ENCODE measurements at places on chromosomes 6 and 20.

DNA sequence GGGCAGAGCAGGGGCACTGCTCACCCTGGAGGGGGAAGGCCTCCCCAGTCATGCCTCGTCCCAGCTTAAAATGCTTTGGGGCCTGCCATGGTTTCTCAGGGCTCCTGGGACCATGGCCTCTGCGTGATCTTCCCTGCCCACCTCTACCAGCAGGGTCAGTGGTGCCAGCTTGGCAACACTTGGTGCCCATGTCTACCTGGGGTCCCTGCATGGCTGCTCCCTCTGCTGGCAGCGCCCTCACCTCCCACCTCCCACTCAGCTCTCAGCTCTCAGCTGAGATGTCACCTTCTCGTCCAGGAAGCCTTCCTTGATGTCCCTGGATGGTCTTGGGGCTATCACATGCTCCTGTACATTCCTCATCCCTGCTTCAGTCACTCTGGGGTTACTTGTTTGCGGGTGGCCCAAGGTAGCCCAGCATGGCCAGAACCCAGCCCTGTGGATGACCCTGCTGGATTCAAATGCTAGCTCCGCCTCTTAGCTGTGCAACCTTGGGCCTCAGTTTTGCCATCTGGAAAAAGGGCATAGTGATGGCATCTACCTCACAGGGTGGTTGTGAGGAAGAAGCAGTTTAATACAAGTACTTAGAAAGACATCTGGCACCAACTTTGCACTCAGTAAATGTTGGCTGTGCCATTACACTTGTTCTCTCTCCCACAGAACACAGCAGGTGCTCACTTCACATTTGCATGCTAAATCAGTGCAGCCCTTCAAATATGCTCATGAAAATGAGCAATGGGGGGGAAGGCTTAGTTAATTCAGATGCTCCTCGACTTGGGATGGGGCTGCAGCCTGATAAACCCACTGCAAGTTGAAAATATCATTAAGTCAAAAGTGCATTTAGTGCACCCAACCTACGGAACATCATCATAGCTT is 53.5 kb upstream of the PTPN1 start:
- DNase-seq = no peak

- no peak for DNase-seq
These were observed 211.6 kb upstream of the THEMIS start for GRCh38 chr6:128112494-128112893.

DNA sequence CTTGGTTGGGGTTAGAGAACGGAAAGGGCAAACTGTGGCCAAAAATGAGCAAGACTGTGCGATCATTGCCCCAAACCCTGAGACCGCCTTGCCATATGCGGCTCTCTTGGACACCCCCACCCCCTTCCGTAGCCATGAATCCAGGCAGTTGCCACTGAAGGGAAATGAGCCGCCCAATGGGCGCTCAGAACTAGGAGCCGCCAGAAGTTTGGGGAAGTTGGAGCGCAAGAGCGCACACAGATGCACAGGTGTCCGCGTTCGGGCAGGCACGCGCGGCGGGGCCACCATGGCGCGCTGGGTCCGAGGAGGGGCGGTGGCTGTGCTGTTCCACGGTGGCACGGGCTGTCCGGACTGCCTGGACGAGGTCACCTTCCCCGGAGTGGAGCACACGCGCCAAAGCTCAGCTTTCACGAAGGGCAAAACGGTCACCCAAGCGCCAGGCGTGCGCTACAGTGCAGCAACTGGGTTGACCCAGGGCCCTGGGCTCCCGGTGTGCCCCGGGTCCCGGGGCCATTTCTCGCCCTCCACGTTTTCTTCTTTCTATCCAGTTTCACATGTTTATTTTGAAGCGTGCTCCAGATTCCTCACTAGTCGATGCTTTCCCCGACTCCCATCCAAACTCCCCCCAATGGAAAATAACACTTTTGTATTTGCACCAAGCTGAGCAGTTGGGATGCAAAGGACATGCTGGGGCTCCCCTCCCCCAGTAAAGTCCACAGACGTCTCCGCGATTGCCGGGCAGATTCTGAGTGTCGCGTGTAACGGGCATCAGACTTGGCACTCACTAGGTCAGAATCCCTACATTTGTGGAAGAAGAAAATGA is 906 bp upstream of the PDE10A start:
- no peak for DNase-seq

- no peak for DNase-seq
These were observed 1.2 kb downstream of the TREML2 start for GRCh38 chr6:41199552-41200246.

GRCh38 chr6:128098000-128098581 is 197.2 kb upstream of the THEMIS start:
- DNase-seq = no peak

DNA sequence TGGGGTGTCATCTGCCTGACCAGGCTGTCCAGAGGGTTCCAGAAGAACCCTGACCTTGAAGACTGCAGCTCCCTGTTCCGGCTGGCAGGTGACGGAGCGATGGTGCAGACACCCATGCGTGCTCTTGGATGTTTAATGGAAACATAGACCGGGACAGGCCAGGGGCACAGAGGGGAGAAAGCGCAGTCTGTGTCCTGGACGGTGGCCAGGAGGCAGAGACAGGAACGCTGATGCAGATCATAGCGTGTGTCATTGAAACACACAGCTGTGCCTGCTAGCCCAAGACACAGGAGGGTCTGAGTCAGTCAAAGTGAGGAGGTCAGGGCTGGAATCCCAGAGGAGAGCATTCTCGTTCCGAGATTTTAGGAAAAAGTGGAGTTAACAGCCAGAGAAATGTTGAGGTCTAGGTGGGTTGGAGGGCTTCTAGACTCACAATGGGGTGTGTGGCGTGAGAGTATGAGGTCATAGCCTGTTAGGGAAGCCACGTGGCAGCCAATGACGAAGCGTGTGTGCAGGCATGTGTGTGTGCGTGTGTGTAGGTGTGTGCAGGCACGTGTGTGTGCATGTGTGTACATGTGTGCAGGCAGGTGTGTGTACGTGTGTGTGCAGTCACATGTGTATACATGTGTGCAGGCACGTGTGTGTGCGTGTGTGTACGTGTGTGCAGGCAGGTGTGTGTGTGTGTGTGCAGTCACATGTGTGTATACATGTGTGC is 167.0 kb downstream of the ERMARD start:
- DNase-seq = no peak

GRCh38 chr20:62487561-62488354 is 12.0 kb upstream of the GATA5 start:
- DNase-seq = no peak

- DNase-seq = no peak
These were observed 321.3 kb downstream of the TFAP2B start for GRCh38 chr6:51139950-51140385.

GRCh38 chr20:23114018-23114417 is 27.9 kb upstream of the CD93 start:
- DNase-seq = no peak

- DNase-seq = no peak
These were observed at the start of gene RAD21L1 for GRCh38 chr20:1225783-1226654. Gene RAD21L1 (plus strand): TSS chr20:1226044. CDS start chr20:1228454, 2,410 bp downstream.

DNA sequence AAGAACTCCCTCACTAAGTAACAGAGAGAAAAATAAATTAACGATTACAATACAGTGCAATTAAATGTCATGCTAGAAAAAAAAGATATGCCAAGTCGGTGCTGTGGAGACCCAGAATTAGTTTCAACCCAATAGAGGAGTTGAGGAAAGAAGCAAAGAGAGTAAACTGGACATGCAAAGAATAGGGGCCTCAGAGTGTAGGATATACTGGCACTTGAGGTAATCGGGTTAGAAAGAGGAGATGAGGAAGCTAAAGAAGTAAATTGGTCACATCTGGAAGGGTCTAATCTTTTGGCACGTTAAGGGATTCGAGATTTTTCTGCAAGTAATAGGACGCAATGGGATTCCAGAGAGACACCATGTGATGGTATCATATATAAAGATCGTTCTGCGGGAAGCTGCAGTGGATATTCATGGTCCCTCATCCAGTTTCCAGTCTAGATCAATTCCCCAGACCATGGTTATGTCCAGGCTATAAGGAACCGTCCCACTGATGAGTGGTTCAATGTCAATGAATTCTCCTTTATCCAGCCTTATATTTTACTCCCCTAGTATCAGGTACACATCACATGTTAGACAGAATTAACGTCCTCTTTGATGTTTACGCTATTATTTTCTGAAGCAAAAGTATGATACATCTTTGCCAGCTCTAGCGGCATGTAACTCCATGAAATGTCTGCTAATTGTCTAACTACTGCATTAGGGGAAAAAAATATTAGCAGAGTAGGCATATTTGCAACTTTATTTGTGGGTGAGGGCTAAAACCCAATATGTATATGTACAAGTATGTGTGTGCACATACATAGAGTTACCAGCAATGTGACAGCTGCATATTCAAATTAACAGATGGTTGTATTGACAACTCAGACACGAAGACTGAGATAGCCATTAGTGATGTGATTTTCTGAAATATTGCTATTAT is 1.1 kb upstream of the TBC1D32 start:
- DNase-seq = peak; percentile 2

DNA sequence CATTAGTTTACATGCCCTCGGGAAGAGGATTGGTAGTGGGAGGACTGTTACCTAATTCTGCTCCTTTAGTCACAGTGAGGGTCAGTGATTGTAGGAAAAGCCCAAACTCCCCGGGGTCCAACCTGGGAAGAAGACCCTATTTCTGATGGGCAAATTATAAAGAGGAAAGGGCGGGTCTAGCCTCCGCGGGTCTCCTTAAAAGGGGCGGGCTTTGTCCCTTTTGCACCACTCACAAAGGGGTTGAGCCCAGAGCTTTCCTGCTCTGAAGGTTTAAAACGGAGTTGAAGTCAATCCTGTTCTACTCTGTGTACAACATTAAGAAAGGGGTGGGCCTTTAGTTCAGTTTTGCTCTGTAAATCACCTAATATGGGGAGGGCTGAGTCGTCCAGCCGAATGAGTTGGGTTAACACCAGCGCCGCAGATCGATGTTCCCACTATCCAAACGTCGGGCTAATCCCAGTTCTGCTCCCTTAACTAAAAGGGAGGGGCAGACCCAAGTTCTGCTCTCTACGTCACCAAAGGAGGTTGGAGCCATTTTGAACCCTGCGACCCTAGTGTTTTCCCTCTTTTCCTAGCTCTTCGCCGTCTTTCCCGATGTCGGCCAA is 920 bp upstream of the RNF5 start:
- no peak for DNase-seq

DNA sequence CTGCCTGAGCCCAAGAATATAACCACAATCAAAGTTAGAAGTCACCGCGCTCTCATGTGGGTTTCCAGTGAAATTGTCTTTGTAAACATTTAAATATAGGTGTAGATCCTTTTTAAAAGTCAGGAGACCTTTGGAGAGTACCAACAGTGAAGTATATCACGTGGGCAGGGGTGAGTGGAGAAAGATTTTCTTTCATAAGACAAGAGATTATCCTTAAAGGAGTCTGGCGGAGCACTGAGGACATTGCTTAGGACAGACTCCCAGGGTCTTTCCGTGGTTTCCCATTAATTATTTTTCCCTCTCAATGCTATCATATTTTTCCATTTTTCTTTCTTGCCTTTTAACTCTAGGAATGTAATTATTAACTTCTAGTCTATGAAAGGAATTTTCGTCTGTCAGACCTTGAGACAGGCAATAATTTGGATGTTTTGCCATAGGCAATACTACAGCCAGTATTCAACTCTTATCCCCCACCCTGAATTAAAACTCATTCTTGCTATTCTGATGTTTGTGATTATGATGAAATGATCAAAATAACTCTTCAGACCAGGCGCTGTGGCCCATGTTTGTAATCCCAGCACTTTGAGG is 31.4 kb downstream of the DCBLD1 start:
- no peak for DNase-seq

- no peak for DNase-seq
These were observed 188.6 kb downstream of the DTNBP1 start for GRCh38 chr6:15474196-15474595.

GRCh38 chr20:8454137-8454712 is 322.2 kb downstream of the PLCB1 start:
- no peak for DNase-seq

DNA sequence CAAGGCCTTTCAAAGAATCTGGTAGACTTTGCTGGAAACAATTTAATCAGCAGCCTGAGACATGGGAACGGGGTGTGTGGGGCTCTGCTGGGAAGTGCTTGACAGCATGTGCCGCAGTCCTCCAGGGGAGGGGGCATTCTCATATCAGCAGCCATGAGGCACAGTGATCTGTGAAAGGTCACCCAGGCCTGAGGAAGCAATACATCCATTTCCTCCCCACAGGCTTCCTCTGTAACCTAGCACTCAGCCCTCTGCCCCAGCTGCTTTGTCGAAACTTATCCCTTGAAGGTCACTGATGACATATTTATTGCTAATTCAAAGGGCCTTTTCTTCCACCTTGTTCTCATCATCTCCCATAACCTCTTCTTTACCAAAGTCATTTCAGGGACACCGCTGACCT is 103.3 kb downstream of the TNFAIP3 start:
- DNase-seq = no peak

DNA sequence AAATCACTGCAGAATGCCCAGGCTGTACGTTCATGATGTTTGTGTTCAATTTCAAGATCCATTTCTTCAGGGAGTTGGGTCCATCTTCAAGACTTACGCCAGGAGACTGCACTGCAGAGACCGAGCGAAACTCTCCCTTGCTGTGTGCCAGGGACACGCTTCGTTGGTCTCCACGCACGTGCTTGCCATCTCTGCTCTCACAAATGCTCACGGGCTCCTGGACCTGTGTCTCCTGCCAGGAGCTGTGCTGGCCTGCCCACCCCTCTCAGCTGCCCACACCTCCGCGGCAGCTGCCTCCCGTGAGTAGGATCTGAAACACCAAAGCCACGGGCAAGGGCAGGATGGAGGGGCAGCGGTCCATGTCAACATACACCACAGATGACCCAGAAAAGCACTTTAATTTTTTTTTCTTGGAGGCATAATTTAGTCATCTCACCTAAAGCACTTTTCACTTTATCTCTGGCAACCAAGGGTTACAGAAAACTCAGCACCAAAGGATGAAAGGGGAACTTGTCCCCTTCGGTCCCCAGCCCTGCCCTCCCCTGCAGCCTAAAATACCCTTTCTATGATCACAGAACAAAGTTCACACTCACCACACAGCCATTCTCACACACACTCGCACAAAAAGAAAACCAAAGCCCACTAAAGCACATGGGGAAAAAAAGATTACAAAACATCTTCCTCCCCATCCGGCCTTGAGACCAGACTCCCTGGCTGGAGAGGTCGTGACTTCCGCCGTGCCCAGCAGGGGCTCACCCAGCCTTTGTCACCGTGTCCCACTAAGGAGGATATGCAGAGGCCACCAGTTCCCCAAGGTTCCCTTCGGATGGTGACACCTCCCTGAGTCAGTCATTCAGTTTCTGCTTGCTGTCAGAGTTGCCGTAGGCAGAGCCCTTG is 137.9 kb downstream of the AGPAT4 start:
- no peak for DNase-seq

DNA sequence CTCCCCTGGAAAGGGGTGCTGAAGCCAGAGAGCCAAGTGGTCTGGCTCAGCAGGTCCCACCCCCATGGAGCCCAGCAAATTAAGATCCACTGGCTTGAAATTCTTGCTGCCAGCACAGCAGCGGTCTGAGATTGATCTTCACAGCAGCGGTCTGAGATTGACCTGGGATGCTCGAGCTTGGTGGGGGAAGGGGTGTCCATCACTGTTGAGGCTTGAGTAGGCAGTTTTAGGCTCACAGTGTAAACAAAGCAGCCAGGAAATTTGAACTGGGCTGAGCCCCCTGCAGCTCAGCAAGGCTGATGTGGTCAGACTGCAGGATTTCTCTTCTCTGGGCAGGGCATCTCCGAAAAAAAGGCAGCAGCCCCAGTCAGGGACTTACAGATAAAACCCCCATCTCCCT is 41.3 kb upstream of the B3GAT2 start:
- no peak for DNase-seq

- DNase-seq = no peak
These were observed 75.2 kb upstream of the F13A1 start for GRCh38 chr6:6395581-6396197.

Data from NCI-H1417 treated with DMSO at 0.1 percent for 48 hours (cell line).